Inflammatory macrophage treated with lipopolysaccharide for 4 hours (primary cell): ENCODE measurements at places on chromosomes 1 and 21.

DNA sequence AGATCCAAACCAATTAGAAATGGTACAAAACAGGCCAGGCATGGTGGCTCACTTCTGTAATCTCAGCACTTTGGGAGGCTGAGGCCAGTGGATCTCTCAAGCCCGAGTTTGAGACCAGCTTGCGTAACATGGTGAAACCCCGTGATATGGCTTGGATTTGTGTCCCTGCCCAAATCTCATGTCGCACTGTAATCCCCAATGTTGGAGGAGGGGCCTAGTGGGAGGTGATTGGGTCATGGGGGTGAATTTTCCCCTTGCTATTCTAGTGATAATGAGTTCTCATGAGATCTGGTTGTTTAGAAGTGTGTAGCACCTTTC, 7.0 kb upstream of the VASH2 start:
- DNase-seq: no peak

GRCh38 chr21:41766883-41767605, at the start of gene RIPK4:
TSS of gene RIPK4 (minus strand) at chr21:41767052. CDS start at chr21:41767041, 11 bp downstream.
- DNase-seq: no peak

DNA sequence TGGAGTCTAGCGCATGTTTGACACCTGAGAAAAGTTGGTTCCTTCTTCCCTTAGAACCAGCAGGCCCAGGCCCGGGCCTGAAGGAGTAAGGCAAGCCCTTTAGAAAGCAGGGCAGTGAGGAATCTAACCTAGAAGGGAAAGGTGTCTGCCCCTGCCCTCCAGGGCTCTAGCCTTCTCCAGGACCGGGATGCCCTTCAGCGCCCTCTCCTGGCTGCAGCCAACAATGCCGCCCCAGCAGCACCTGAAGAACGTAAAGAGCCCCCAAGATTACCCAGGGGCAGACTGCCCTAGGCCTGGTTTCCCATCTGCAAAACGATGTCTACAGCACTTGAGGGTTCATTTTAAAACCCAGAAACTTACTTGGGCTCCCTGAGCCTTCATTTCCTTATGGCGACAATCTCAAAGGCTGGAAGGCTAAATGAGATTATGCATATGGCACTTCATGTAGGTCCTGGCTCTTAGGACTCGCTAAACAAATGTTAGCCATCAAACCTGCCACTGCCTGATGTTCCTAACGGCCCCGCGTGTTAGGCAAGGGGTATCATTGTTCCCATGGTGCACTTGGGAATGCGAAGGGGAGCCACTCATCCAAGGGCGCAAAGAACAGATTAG, 106.7 kb upstream of the KLHDC7A start:
- DNase-seq: no peak

- DNase-seq: no peak
These were observed 89.9 kb downstream of the SGIP1 start for GRCh38 chr1:66623812-66624211.

DNA sequence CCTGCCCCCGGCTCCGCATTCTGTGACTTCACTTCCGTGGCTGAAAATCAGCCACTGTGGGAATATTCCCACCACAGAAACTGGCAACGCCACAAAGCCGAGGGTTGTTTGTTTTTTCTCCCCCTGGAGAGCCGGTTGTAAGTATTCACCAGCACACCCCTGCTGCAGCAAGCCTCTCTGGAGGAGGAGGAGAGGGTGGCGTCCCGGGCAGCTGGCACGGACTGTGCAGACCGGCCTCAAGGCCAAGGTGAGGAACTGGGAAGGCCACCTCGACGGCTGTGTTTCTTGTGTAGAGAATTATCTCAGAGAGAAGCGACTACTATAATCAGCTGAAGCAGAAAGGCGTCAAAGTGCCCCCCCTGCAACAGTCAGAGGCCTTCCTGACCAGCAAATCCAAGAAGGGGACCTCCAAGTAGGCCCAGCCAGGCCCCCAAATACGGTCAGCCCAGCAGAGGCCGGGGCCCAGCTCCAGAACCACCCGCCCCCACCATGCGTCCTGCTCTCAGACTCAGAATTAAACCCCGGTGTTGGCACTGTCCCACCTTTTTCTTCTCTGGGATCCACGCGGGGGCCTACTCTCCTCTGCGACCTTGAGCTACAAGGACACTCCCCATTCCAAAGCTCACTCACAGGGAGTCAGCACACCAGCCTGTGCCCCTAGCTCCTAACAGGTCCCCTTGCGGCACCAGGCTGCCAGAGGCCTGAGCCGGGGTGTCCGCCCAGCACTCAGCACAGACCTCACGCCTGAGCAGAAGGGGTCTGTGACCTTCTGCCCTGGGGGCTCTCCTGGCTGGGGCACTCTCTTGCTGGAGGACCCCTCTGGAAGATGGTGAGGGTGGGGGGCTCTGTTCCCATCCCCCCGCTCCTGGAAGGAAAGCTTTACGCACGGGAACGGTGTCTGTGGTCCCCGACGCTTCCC, 1.2 kb upstream of the SMIM1 start:
- DNase-seq: no peak

DNA sequence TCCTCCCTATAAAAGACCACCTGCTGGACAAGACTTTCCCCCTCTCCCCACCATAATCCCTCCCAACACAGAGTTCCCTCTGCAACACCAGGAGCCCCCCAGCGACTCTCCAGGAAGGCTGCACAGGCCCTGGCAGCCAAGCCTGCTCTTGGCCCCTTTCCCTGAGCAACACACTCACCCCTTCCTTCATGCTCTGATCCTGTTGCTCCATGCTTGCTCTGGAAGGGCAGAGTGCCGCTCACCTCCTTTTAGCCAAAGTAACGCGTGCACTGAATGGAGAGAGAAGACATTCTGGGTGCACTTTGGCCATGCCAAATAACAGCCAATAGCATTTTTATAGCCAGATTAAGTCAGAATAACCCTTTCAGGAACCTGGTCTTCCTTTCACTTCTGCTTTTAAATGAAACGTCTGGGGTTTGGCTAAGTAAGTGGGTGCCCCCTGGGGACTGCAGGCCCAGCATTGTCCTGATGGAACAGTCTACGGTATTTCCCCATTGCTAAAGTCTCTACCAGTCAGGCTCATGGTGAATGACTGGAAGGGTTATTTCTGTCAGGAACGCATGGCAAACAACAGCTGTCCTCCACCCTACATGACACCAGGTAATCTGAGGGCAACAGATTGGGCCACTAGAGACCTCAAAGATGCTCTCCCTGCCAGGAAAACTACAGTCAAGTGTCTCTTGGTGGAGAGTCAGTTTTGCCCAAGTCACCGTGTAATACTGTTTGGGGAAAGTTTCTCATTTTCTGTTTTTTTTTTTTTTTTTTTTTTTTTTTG, at the start of gene SLC2A5:
Gene SLC2A5, minus strand, starts transcription at position 310 of the 775 bp plus-strand sequence. Its CDS starts 99 bp downstream, at position 211.
- peak; percentile 92 for DNase-seq

DNA sequence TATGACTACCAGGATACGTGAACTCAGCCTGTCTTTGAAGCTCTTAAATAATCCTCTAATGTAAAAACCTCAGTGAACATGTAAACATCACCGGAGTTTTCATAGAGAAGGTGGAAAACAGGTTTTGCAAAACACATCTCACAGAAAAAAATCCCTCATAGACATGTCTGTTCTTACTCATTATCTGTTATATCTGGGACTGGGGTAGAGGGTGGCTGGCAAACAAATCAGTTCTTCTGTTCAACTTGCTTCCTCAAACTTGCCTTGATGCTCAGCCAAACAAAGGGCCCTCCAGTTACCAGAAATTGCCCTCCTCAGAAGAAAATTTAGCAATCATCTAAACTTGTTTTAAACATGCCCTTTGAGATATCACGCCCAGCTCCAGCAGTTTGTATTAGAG, 66.1 kb upstream of the CXADR start:
- peak; percentile 5 for DNase-seq

- no peak for DNase-seq
These were observed 227.2 kb downstream of the SLC45A1 start for GRCh38 chr1:8545078-8545477.
